ENCODE measurements at places on chromosomes 13 and 19. TPM values are rescaled to one million over a fixed set of nuclear protein-coding genes. Genes with fewer than 3 reads are reported as not detected.

Gene CYP4F11
- not detected for total RNA-seq

Gene GDF15
- total RNA-seq: 0.50 TPM

DNA sequence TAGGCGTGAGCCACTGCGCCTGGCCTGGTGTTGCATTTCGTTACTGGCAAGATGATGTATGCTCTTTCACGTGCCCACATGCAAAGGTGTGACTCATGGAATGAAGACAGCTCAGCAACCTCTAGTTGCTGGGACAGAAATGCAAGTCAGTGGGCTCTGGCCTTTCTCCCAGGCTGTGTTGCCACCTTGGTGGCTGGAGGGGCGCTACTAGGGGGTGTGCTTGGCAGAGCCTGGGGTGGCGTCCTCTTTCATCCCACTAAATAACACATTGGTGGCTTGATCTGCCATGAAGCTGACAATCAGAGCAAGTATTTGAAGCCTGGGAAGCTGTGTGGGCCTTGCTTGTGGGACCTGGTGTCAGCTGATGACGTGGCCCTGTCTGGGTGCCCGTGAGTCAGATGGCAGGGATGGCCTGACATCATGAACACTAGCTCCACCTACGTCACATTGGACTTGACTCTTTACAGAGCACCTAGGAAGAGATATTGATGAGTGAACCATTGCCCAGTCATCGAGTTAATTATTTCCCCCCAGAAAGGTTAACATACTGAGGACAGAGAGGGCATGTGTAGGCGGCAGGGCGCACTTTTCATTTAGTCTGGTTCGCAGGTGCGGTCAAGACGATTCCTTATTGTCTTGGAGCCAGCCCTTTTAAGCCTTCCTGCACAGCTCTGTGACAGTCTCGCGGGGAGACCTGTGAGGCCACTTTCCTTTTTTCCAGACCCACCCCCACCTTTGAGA is 154.2 kb downstream of the TM9SF2 start:
- no peak for DNase-seq

- DNase-seq: no peak
These were observed 12.4 kb downstream of the MTRF1 start for GRCh38 chr13:41250993-41251392.

DNA sequence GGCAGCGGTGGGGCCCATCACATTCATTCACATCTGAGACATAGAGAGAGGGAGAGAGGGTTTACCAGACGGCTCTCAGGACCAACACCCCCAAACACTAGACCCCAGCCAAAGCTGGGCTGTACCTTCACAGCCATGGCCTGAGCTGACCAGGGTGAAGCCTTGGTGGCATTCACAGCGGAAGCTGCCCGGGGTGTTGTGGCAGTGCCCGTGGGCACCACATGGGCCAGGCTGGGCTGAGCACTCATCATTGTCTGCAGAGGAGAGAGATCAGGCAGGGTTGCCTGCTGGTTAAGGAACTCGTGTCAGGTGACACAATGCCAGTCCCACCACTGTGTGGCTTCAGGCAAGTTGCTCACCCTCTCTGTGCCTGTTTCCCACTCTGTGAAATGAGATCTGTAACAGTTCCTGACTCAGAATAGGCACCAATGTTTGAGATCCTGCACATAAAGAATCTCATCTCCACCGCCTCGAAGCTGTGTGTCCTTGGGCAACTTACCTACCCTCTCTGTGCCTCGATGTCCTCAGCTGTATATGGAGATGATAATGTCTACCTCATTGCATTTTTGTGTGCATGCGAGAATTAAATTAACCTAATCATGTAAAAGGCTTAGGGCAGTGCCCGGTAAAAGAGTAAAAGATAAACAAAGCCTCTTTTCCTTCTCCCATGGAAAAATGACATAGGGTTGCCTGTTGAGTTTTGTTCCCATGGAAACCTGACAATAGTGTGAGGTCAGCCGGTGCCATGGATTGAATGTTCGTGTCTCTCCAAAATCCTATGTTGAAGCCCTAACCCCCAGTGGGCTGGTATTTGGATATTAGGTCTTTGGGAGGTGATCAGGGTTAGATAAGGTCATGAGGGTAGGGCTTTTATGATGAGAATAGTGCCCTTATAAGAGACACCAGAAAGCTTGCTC is 22.9 kb downstream of the CCL25 start:
- no peak for DNase-seq

- DNase-seq: no peak
These were observed 67.1 kb downstream of the NUFIP1 start for GRCh38 chr13:44921931-44922758.
